ENCODE measurements at places on chromosomes 12 and 14.

- peaks cover 11% of the 10 kb centered on the region for H3K27me3 ChIP-seq
- H3K4me3 ChIP-seq = no peak overlapping the region
- no peak for DNase-seq
- H3K27ac ChIP-seq = no peak overlapping the region
- H3K4me1 ChIP-seq = peaks cover 11% of the 10 kb centered on the region
- H3K36me3 ChIP-seq = no peaks in the 10 kb centered on the region
Observed at GRCh38 chr14:70827752-70828151, 18.4 kb upstream of the MAP3K9 start.

- no peak overlapping the region for H3K27ac ChIP-seq
- DNase-seq = no peak
- no peak overlapping the region for H3K4me3 ChIP-seq
- H3K4me1 ChIP-seq = no peaks in the 10 kb centered on the region
- H3K27me3 ChIP-seq = no peaks in the 10 kb centered on the region
Observed at GRCh38 chr14:62081012-62081612, 318.9 kb downstream of the SNAPC1 start.

DNA sequence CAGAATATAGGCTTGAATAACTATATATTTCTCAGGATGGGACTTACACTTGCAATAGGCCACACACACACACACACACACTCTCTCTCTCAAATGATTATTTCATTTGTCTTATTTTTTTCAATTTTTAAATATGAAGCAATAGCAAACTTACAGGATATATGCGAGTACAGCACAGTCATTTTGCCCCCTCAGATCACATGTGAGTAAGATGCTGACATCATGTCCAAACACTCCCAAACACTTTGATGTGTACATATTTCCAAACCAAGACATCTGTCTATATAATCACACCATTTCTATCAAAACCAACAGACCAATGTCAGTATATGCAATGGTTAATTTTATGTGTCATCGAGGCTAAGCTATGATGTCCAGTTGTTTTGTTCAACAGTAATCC is 1535.9 kb upstream of the FLRT2 start:
- no peaks in the 10 kb centered on the region for H3K27me3 ChIP-seq
- H3K36me3 ChIP-seq = no peaks in the 10 kb centered on the region
- H3K4me1 ChIP-seq = no peaks in the 10 kb centered on the region

- H3K27ac ChIP-seq = no peak overlapping the region
- H3K36me3 ChIP-seq = no peaks in the 10 kb centered on the region
- peak; percentile 67 for DNase-seq
- peaks cover 6% of the 10 kb centered on the region for H3K4me1 ChIP-seq
- no peak overlapping the region for H3K4me3 ChIP-seq
Observed at GRCh38 chr14:43786066-43786762, 720.9 kb downstream of the FSCB start.

GRCh38 chr14:72643317-72643801 is 250.5 kb downstream of the DPF3 start:
- no peak overlapping the region for H3K27ac ChIP-seq
- H3K4me3 ChIP-seq = no peak overlapping the region
- H3K27me3 ChIP-seq = no peaks in the 10 kb centered on the region
- H3K4me1 ChIP-seq = peaks cover 9% of the 10 kb centered on the region
- H3K36me3 ChIP-seq = no peaks in the 10 kb centered on the region

Data from muscle of leg (tissue), 16 donors.